ENCODE measurements at places on chromosomes 16 and 17.

DNA sequence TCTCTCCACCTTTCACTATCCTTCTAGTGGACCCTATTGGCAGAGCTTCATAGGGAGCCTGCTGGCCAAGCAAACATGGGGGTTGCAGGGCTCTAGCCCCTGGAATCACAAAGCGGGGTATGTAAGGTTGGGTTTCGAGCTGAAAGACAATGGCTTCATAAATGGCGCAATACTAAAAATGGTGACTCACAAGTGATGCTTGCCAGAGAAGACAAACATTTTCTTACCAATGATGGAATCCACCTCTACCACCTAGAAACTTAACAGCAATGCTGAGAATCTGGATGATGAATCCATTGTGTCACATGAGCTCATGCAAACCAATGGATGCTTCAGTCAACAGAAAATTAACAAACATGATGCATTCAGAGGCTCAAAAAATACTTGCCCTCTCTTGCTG, 375.3 kb upstream of the PSMD7 start:
- no peak for DNase-seq

- no peak for DNase-seq
Observed at GRCh38 chr16:5442054-5442453, 344.5 kb upstream of the EEF2KMT start.

DNA sequence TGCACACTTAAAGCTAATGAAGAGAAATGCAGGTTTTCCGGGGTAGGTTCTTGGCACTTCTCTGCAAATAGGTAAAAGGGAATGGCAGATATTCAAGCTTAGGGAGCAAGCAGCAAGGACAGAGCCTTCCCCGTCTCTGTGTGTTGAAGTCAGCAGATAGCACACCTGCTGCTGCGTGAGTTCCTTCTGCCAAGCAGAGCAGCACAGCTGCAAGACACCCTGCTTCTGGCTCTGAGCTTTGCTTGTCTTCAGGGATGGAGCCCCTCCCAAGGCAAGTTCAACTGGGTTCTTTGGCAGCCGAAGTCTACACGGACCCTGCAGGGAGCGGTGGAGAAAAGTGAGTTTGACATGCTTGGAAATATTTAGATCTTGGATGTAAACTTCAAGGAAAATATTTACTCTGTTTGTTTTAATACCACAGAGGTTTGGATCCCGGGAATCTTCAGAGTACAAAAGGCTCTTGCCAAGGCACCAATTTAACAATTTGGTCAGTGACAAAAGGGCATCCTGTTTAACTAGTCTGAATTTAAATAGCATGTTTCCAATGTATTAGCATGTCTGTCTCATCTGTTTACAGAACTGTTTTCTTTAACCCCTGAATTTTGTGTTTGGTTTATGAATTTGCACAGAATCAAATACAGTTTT, 113.4 kb upstream of the KCNJ16 start:
- no peak for DNase-seq

GRCh38 chr16:75288181-75288580, 36.8 kb upstream of the BCAR1 start:
- no peak for DNase-seq
